ENCODE measurements at places on chromosomes 6 and 20.

- DNase-seq, result no peak
Observed at GRCh38 chr6:85111481-85112011, 338.3 kb upstream of the NT5E start.

- no peak for DNase-seq
Observed at GRCh38 chr20:2135013-2135412, 33.4 kb downstream of the STK35 start.

DNA sequence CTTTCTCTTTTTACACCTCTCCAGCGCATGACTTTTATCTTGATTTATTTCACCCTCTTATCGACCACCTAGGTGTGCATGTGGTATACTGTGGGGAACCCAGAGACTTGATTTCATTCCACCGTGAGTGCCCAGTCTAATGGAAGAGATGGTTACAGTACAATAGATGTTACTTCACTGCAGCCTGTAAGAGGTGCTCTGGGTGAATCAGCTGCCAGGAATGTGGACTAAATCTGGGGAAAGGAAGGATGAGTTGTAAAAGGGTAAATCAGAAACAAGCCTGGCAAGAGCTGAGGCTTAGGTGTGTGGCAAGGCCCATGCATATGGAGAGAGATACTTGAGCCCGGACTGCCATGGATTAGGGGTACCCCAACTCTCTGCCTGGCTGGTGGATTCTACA, 7.4 kb downstream of the STK35 start:
- DNase-seq, result no peak

DNA sequence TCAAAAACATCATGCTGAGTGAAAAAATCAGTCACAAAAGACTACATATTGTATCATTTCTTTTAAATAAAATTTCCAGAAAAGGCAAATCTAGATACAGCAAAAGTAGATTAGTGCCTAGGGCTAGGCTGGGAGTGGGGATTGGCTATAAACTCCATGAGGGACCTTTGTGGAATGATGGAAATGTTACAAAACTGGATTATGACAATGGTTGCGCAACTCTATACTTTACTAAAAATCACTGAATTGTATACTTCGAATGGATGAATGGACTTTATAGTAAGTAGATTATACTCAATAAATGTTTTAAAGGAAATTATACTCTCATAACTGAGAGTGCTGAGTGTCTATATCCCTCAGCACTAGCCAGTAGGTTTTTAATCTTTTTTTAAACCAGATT, 4.3 kb downstream of the HMGN3 start:
- DNase-seq, result no peak

DNA sequence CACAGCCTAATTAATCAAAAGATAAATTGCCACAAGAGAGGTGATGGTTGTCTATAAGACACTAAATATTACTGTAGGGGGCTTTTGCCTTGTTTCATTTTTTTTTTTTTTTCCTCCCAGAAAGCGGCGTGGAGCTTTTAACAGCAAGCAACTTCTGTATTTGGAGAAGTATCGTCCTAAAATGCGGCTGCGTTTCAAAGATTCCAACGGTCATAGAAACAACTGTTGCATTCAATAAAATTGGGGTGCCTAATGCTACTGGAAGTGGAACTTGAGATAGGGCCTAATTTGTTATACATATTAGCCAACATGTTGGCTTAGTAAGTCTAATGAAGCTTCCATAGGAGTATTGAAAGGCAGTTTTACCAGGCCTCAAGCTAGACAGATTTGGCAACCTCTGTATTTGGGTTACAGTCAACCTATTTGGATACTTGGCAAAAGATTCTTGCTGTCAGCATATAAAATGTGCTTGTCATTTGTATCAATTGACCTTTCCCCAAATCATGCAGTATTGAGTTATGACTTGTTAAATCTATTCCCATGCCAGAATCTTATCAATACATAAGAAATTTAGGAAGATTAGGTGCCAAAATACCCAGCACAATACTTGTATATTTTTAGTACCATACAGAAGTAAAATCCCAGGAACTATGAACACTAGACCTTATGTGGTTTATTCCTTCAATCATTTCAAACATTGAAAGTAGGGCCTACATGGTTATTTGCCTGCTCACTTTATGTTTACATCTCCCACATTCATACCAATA, 7.8 kb downstream of the LOC128125822 start:
- DNase-seq, result no peak

DNA sequence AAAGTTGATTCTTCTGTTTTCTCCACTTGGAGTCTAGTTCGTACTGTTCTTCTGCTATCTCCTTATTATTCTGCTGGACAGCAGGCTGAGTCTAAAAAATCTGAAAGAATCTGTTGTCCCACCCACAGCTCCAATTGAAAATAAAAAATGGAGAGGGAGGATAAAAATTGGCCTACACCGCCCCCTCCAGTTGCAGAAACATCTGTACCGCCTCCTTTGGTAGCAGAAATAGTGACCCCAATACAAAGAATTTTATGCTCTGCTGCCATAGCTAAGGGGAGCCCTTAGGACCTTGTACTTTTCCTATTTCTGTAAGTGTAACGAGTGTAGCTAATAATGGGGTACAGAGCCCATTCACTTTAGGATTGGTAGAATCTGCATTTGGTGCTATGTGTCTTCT, 4.9 kb upstream of the FKBP1A start:
- no peak for DNase-seq

DNA sequence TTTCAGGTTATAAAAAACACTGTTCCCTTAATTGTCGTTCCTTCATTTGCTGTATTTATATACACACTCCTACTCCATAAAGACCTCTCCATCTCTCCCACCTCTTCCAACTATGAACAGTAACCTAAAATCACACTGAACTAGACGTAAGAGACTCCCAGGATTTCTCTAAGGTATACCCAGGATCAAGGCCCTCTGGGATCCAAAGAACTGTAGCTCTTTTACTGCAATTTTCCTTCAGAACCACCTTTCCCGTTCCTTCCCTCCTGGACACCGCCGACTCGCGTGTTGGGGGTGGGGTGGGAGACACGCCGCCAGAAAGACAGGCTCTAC, 680 bp downstream of the LATS1 start:
- no peak for DNase-seq

DNA sequence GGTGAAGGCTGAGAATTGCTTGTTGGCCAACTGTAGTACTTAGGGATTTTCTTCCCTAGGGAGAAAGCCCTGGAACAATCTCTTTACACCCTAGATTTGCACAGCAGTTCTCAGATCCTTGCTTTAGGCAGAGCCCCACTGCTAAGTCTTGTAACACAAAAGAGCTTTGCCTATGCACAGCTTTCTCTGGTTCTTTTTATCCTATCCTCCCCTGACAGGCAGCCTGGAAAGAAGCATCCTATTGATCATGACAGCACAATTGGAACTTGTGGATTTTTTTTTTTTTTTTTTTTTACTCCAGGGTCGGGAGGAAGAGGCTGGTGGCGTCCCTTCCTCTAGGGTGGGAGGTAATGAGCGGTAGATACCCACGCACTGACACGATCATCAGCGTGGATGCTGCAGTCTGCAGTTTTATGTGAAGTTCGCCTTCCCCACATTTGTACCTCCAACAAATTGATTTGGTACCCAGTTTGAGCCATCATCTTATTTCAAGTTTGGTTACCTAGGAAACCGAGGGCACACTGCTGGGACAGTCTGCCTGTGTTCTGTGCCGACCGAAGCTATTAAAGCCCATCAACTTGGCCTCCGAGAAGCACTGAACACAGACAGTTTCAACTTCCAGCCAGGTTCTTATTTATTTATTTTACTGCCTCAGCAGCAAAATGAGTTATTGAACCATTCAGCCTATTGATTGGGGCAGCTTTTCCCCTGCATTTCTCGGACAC, 110.1 kb downstream of the NRN1 start:
- DNase-seq, result no peak

DNA sequence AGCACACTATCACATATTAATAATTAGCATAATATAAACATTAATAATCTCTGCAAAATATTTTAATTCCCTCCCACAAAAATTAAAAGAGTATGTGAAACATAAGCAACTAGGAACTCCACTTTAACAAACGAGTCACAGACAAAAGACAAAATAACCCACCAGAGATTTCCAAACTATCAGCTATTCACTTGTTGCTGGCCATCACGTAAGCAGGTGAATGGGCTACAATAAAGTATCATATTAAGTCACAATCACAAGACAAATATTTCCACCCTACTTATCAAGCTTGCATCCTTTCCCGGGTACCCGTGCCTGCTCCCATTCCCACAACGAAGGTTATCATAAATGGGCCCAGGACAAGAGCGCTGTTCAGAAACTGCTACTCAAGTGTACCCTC, 2.5 kb downstream of the HDAC2 start:
- no peak for DNase-seq

Measured in GM12892 (cell line).